GM23338 (cell line): ENCODE measurements at places on chromosomes 11 and 22. TPM values are rescaled to one million over a fixed set of nuclear protein-coding genes. Genes with fewer than 3 reads are reported as not detected.

KRTAP5-2 gene
- total RNA-seq = not detected in 2 replicates

BAIAP2L2 gene
- total RNA-seq = 3.9 and 5.6 TPM in 2 replicates

UBQLNL gene
- total RNA-seq = 0.35 and 0.52 TPM in 2 replicates

PARVG gene
- 0.14 TPM in 1 of 2 replicates, not detected in the other for total RNA-seq

DNA sequence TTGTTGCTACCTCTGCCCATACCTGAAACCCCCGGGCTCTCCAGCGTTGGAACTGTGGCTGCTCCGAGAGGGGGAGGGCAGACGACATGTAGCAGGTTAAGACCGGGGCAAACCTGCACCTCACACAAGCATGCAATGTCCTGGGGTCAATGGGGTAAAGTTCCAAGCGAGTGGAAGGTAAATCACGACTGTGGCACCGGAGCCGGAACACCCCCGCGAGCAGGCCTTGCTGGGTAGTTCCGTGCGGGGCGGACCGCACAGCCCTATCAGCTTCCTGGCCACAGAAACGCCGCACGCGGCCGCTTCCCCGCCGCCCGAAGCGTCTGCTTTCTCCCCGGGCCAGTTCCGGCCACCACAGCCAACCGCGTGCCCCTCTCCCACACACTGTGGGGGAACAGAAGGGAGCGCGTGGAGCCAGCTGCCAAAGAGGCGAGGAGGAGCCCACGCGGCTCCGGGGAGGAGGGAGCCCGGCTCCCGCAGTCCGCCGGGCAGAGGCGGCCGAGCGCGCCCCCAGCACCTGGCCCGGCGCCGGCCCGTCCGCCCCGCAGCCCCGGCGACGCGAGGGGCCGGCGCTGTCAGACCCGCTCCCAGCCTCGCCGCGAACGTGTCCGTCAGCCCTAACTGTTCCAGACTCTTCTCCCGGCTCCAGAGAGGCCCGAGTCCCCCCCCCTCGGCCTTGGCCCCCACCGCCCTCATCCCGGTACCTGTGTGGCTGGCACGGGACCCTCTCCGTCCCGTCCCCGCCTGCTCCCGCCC lies 1.6 kb downstream of the SPTBN2 start:
- peak overlapping the region; percentile 71 for H3K4me3 ChIP-seq
- no peak overlapping the region for H3K27ac ChIP-seq
- peaks cover 56% of the 10 kb centered on the region for H3K27me3 ChIP-seq

- H3K4me1 ChIP-seq = peaks cover 4% of the 10 kb centered on the region; the same call in 1 of the 2 replicates
- peak; percentile 44 for DNase-seq
- no peak overlapping the region for H3K4me3 ChIP-seq
- no peaks in the 10 kb centered on the region for H3K36me3 ChIP-seq
Measured at GRCh38 chr22:20240447-20240764, 27.7 kb downstream of the RTN4R start.

GRCh38 chr11:32062540-32062939 lies 28.3 kb upstream of the RCN1 start:
- H3K4me3 ChIP-seq = no peak overlapping the region
- no peaks in the 10 kb centered on the region for H3K4me1 ChIP-seq
- no peak for DNase-seq
- H3K27ac ChIP-seq = no peak overlapping the region
- H3K36me3 ChIP-seq = no peaks in the 10 kb centered on the region

GRCh38 chr11:1297576-1298473 lies 11.6 kb downstream of the TOLLIP start:
- H3K27ac ChIP-seq = no peak overlapping the region
- H3K36me3 ChIP-seq = no peaks in the 10 kb centered on the region
- DNase-seq = no peak
- H3K27me3 ChIP-seq = no peaks in the 10 kb centered on the region
- H3K4me3 ChIP-seq = no peak overlapping the region
- H3K4me1 ChIP-seq = 0 out of 2 replicates have a peak, but pooled peaks cover 2% of the 10 kb centered on the region

GRCh38 chr11:87545858-87546257 lies 508.1 kb downstream of the TMEM135 start:
- H3K4me3 ChIP-seq = no peak overlapping the region
- H3K4me1 ChIP-seq = no peaks in the 10 kb centered on the region
- H3K27ac ChIP-seq = no peak overlapping the region

DNA sequence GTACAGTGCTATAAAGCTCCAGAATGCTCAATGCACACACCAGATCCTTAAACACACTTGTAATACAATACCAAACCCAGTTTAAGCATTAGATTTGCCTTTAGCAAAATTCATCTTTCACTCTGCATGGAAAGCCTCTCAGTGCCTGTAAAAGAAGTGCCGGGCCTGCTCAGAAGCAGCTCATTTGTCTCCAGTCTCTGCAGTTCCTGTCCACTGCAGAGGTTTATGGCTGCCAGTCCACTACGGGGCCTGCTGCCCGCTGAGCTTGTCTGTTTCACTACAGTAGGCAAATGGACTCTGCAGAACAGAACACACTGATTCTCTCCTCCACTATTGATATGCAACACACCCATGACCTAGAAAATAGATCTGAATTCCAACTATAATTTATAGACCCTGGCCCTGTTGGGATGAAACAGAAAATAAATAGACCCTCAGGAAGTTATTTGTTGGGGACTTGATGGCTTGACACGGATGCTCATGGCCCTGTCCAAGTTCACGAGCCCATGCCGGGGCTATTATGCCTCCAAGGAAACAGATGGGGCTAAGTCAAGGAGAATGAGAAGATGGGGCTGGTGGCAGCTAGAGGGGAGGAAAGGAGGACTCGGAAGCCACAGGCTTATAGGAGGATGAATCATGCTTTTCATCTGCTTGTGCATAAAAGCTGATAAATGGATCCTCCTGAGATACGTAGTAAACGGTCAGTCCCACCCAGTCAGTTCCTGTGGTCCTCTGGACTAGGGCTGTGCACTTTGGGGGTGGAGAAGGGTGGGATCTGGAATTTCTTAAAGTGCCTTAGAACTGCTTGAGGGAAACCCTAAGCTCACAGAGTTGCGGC lies 416.8 kb upstream of the TENM4 start:
- no peak overlapping the region for H3K27ac ChIP-seq
- H3K36me3 ChIP-seq = no peaks in the 10 kb centered on the region
- DNase-seq = no peak
- no peak overlapping the region for H3K4me3 ChIP-seq
- no peaks in the 10 kb centered on the region for H3K27me3 ChIP-seq
- H3K4me1 ChIP-seq = peaks cover 7% of the 10 kb centered on the region

DNA sequence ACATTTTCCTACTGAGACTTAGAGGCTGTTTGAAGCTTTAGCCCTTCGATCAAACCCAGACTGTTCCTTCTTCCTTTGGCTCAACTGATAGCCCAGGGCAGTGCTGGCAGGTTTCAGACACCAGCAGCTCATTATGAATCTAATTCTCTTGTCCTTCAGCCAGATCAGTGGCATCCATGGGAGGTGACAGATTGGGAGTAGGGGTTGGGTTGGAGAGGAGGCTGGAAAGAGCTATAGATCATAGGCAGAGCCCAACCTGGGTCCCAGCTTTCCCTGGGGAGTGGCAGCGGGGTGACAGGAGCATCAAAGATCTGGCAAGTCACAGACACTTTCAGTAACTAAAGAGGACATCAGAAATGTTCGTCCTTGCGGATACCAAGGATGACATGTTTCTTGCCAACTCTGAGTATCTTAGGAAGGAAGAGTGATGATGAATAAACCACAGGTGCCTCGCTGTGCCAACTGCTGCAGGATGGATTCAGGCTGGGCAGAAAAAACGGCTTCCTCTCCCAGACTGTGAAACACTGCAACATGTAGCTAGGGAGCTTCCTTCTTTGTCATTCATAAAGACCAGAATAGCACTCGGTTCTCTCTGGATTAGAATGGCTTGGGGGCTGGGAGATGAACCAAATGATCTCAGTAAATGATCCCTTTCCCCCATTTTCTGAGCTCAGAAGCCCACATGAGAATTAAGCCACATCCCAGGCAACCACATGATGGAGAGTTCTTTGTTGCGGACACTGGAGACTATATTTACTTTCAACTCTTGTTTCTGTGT lies 19.1 kb downstream of the ABCC8 start:
- no peaks in the 10 kb centered on the region for H3K27me3 ChIP-seq
- peak overlapping the region; percentile 24; the same call in 1 of the 2 replicates for H3K4me3 ChIP-seq
- H3K27ac ChIP-seq = no peak overlapping the region
- no peaks in the 10 kb centered on the region for H3K36me3 ChIP-seq
